Left lobe of liver (tissue), 2 donors: ENCODE measurements at places on chromosomes 16 and 17. TPM values are rescaled to one million over a fixed set of nuclear protein-coding genes. Genes with fewer than 3 reads are reported as not detected.
A peak's percentile ranks its signal among the peaks of the same experiment; 100 is the strongest.

- no peak for DNase-seq
Measured at GRCh38 chr16:28218109-28218508, 6.3 kb upstream of the XPO6 start.

DNA sequence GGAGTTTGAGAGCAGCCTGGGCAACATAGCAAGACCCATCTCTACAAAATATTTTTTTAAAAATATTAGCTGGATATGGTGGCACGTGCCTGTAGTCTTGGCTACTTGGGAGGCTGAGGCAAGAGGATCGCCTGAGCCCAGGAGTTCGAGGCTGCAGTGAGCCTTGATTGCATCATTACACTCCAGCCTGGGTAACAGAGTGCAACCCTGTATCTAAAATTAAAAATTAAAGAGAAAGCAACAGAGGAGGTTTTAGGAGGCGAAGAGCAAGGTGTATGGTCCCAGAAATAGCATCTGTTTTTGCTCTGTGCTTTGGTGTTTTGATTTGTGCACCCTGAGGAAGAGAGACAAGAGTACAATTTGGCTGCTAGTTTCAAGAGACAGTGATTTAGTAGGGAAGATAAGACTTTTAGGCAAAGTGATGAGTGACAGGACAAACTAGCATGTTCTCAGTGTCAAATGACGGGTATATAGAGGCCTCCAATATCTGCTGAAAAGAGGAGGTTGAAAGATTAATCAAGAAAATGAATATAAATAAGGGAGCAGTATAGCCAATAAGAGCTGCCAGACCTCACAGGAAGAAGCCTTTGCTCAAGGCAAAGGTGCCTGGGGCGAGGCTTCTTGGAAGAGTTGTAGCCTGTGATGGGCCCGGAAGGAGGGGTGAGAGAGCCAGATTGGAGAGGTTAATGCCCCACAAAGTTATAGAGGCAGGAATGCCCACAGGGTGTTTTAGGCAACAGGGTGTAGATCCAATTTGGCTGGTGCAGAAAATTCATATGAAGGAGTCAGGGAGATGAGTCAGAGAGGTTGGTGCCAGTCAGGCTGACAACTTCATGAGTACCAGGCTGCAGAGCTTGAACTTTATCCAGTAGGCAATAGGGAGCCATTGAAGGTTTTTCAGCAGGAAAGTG, 11.4 kb downstream of the HLF start:
- DNase-seq = no peak

DNA sequence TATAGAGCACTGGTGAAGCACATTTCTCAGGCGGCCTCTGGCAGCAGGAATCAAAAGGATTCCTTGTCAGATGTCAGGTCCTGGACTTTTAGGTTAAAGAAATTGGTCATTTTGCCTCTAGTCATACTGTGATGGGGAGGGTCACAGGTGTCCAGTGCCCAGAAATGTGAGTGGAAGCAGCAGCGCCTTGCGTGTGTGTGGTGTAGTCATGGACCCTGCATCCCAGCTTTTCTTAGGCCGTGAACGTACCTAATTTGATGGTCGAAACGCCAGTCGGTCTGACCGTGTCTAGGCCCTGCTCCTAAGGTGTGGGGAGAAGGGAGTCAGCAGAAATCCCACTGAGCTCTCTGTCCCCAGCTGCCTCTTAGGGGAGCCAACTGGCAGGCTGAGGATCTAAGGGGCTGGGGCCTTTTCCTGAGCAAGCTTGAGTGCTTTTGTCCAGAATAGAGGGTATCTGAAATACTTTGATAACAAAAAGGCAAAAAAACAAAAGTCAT, 32.0 kb downstream of the POLR3E start:
- DNase-seq = no peak

GRCh38 chr17:79201536-79202227, 127.1 kb downstream of the ENGASE start:
- no peak for DNase-seq

- DNase-seq = no peak
Measured at GRCh38 chr17:56681561-56682266, 88.2 kb downstream of the NOG start.

- DNase-seq = no peak
Measured at GRCh38 chr16:85839681-85840240, 40.3 kb downstream of the COX4I1 start.

- no peak for DNase-seq
Measured at GRCh38 chr17:21689604-21690003, 2.7 kb upstream of the KCNJ18 start.

DNA sequence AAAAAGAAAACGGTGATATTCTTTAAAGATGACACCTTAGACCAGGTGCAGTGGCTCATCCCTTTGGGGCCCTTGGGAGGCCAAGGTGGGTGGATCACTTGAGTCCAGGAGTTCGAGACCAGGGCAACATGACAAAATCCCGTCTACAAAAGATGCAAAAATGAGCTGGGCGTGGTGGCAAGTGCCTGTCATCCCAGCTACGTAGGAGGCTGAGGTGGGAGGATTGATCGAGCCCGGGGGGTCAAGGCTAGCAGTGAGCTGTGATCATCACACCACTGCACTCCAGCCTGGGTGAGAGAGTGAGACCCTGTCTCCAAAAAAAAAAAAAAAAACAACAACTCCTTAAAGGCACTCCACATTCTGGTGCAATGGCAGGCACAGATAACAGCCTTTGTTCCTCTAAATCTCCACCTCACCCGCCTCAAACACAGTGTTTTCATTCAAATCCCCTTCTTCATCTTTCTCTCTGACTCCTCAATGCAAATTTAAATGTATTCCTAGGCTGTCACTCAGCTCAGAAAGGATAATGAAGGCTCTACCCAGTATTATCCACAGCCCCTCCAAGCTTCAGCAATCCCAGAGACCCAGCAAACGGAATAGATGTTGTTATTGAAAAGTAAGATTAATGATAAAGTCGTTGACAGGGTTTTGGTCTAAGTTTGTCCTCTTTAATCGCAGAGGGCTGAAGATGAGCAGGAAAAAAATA, 56.2 kb upstream of the CACNG5 start:
- no peak for DNase-seq

- peak; percentile 53 for DNase-seq
Measured at GRCh38 chr17:62076864-62077788, 12.0 kb upstream of the MED13 start.

GRCh38 chr17:61201211-61201610, 198.4 kb upstream of the TBX2 start:
- no peak for DNase-seq

- no peak for DNase-seq
Measured at GRCh38 chr16:49701789-49702494, 154.0 kb downstream of the ZNF423 start.

GRCh38 chr16:57530522-57531252, 5.7 kb downstream of the CCDC102A start:
- peak; percentile 31 for DNase-seq

DNA sequence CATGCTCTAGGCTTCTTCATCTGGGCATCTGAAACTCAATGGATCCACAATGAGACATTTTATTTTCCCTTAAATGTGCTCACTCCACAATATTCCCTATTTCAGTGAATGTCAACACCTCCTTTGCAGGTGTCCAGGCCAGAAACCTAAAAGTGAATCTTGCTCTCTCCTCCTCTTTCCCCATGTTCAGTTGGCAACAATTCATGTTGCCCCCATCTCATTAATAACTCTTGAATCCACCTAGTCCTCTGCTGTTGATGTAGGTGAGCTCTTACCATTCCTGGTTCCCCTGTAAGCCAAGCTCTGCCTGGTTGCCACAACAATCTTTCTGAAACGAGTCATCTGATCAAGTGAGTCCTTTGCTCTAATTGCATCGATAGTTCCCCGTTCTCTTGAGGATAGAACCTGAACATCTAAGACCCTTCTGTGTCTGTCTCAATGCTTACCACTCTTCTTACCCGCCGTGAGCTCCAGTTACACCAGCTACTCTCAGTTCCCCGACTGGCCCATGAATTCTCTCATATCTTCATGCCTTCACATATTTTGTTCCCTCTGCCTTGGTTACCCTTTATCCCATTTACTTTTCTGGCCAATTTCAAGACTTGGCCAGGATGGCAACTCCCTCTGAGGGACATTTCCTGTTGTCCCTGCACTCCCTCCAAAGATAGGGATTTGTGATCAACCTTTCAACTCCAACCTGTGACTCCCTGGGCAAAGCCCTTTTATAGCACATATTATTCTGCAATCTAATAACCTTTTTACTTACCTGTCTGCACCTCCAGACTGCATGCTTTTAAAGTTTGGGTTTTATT, 35.9 kb downstream of the HLF start:
- DNase-seq = peak; percentile 61

GRCh38 chr17:35167666-35168065, 20.0 kb downstream of the UNC45B start:
- DNase-seq = no peak

- DNase-seq = no peak
Measured at GRCh38 chr17:57145347-57145746, 60.3 kb downstream of the AKAP1 start.

DNA sequence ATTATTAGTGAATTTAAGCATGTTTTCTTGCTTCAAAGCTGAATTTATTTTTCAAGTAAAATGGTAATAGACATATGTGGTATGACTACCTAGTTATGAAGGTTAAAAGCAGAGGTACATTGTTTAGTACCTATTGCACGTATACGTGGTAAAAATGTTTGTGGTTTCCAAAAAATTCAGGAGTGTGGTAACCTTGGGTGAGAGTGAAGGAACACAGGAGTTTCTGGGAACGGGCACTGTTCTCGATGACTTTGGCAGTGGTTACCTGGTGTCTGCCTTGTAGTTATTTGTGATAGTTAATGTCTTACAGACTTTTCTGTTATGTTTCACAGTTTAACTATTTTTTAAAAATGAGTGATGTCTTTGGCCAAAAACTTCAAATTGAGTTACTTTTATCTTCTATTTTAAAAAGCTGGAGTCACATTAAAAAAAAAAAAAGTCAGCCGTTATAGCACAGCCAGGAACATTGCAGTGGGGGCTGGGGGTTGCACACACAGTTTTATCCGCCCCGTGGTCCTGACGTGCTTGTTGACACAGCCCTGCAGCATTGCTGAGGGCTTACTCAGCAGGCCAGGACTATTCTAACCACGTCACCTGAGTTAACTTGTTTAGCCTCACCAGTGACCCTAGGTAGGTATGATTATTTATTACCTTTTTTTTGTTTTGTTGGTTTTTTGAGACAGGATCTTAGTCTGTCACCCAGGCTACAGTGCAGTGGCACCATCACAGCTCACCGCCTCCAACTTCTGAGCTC, 10.9 kb downstream of the JPT2 start:
- no peak for DNase-seq

GRCh38 chr16:19254611-19255010, 30.9 kb upstream of the CLEC19A start:
- no peak for DNase-seq

- no peak for DNase-seq
Measured at GRCh38 chr17:43608313-43608712, 53.4 kb downstream of the MEOX1 start.

DNA sequence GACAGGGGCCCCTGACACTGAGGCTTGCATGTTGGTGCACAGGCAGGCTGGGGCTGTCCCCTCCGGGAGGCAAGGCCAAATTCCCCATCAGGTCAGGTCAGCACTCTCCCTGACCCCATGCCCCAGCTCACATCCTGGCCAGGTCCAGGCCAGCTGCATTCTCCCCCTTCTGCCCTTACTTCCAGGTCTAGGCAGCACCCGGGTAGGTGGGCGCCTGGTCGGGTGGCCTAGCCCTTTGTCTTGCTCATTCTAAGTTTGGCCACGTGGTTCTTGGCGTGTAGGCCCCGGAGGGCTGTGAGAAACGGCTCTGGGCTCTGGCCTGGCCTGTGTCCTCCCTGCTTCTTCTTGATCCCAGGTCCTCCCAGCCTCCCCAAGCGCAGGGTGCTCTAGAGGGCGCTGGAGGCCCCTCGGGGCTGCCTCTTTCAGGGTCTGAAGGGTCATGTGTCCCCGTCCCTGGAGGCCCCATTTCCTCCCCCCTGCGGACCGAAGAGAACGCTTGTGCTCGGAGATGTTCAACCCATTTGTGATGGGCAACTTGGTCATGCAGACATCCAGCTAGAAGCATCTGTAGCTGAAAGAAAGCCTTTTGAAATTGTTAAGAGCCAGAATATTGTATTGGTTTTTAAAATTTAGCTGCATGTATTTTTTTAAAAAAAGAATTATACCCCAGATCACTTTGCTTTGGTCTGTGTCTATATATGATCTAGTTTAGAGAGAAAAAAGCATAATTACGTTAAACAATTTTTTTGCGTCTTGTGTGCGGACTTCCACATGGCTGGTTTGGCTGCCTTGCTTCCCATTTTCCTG, 6.7 kb downstream of the BAHCC1 start:
- DNase-seq = no peak

GRCh38 chr17:73293480-73293911, 18.3 kb downstream of the CDC42EP4 start:
- peak; percentile 92 for DNase-seq

DNA sequence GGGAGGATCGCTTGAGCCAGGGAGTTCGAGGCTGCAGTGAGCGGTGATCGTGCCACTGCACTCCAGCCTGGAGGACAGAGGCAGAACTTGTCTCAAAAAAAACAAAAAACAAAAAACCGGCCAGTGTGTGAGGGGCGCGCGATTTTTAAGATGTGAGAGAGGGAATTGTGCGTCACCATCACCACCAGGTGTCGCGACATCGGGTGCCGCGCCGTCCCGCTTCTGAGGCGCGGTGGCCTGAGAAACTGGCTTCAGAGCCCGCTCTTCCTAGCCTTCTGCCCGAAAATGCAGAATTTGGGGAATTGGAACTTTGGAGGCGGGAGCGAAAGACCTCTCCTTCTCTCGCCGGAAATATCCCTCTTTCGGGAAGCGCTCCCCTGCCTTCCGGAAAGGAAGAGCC, 524.8 kb downstream of the KCNJ18 start:
- peak; percentile 11 for DNase-seq

DNA sequence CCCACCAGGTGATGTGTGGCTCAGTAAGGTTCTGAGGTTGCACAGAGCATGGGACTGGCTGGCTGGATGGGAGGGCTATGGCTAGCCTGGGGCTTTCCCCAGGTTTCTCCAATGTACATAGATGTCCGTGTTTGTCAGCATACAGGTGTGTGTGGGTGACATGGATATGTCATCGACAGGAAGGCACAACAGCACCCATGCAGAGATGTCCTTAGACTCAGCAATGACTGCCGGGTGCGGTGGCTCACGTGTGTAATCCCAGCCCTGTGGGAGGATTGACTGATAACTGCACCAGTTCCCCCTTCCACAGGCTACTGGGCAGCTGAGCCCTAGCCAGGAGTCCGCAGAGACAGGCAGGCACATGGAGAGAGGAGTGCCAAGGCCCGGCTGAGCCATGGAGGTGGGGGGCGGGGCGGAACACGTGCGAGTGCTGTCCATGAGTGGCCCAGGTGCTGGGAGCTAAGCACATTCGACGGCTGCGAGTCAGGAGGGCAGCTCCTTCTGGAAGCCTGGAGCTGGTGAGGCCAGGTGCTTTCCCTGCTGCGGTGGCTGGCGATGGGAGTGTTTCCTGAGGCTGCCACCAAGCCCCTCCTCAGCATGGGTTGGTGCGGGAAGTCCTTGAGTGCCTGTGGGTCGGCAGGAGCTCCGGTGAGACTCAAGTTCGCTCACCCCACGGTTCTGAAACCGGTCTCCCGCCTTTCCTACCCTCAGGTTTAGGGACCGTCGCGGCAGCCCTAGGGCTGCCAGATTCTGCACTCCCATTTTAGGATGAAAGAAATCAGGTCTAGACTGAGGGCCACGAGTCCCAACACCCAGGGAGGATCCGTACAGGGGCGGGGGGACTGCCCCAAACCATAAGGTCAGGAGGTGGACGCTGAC, 858 bp upstream of the ASPSCR1 start:
- DNase-seq = peak; percentile 85

TNFSF12 gene
- total RNA-seq = 9.3 TPM

CFAP20 gene
- total RNA-seq = 19.2 TPM

ZP2 gene
- not detected for total RNA-seq

DRC3 gene
- 1.3 TPM for total RNA-seq

ABCC11 gene
- 5.8 TPM for total RNA-seq

ZNF213 gene
- 2.7 TPM for total RNA-seq

HOXB9 gene
- 0.13 TPM for total RNA-seq

GPR139 gene
- not detected for total RNA-seq

VKORC1 gene
- 101 TPM for total RNA-seq

ADAD2 gene
- total RNA-seq = not detected
